Stimulated activated CD8-positive, alpha-beta memory T cell treated with anti-CD3 and anti-CD28 coated beads, Interleukin-4, amount 100 ng/mL, for 1 hour (primary cell): ENCODE measurements at places on chromosomes 5 and 9.

GRCh38 chr9:114423181-114423580, 35.4 kb upstream of the AKNA start:
- DNase-seq = no peak

- DNase-seq = no peak
These were observed 8.4 kb upstream of the HAND1 start for GRCh38 chr5:154486427-154486866.

DNA sequence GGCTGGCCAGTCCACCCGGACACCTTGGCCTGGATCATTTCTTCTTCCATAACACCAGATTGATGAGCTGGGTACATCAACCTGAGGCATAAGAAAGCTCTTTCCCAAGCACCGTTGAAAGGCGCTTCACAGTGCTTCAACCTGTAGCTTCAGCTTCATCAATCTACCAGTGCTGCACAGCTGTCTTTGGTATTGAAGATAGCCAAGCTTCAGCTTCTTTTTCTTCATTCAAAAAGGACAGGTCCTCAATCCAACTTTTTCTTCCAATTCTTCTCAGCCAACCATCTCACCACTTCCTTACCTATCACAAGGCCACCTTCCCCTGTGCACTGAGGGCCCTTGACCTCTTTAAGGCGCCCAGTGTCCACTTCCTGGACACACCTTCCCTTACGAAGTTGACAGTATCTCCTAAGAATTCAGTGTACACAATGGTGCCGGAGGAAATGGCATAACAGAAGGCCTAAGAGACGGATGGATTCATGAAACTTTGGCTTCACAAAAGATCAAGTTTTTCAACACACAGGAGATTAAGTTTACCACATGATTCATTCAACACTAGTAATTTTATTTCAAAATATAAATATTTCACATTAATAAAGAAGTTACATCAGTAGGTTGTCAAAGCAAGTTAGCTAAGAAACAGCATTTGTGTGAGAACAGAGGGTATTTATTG, 1.4 kb upstream of the CTNNAL1 start:
- DNase-seq = no peak

- DNase-seq = no peak
These were observed 2.9 kb upstream of the LCP2 start for GRCh38 chr5:170300361-170301013.

GRCh38 chr5:5421149-5421960, 1.1 kb upstream of the ICE1 start:
- no peak for DNase-seq

DNA sequence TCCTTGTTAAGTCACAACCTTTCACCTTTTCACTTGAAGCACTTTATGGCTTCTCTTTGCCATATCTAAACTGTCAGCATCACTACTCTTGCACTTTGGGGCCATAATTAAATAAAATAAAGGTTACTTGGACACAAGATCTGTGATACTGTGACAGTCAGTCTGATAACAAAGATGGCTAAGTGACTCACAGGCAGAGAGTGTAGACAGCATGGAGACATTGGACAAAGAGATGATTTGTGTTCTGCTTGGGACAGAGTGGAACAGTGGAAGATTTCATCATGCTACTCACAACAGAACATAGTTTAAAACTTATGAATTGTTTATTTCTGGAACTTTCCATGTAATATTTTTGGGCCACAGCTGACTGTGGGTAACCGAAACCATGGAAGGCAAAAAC, 81.7 kb upstream of the SMC5 start:
- DNase-seq = no peak

GRCh38 chr9:133608382-133608781, 807 bp downstream of the FAM163B start:
- no peak for DNase-seq

- no peak for DNase-seq
These were observed 136.7 kb downstream of the BOD1 start for GRCh38 chr5:173479711-173480110.

GRCh38 chr5:142221091-142221860, 103.5 kb downstream of the SPRY4 start:
- no peak for DNase-seq

GRCh38 chr5:32270178-32270577, 42.6 kb downstream of the MTMR12 start:
- DNase-seq = no peak

- no peak for DNase-seq
These were observed 42.2 kb downstream of the PTTG1 start for GRCh38 chr5:160463740-160464465.

GRCh38 chr5:145637396-145637795, 197.7 kb downstream of the PRELID2 start:
- no peak for DNase-seq

DNA sequence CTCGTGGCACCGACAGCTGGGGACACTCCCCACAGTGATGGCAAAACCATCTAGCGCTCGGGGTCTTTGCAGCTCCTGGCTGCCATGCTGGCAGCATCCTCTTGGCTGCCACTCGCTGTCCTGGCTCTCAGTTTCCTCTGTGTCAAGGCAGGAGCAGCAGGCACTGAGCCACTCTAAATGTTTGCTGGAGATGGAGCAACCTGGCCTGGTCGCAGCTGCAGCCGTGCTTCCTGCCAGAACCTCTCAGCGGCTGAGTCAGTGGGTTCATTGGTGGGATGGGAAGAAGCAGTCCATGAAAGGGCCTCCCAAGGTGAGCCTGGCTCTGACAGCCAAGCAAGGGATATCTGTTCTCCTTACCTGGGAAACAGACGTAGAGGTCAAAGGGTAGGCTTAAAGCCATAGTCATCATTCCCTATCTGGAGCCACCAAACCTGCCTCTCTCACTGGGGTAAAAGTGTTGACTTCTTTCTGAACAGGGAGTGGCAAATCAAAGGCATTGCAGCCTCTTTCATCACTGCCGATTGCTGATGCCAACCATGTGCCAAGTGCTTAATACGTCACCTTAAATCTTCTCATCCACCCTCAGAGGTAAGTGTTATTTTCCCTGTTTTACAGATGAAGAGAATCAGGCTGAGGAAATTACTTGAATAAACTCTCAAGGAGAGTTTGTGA, 304.8 kb upstream of the ZNF462 start:
- no peak for DNase-seq

- no peak for DNase-seq
These were observed 112.8 kb upstream of the ICE1 start for GRCh38 chr5:5309645-5310044.

DNA sequence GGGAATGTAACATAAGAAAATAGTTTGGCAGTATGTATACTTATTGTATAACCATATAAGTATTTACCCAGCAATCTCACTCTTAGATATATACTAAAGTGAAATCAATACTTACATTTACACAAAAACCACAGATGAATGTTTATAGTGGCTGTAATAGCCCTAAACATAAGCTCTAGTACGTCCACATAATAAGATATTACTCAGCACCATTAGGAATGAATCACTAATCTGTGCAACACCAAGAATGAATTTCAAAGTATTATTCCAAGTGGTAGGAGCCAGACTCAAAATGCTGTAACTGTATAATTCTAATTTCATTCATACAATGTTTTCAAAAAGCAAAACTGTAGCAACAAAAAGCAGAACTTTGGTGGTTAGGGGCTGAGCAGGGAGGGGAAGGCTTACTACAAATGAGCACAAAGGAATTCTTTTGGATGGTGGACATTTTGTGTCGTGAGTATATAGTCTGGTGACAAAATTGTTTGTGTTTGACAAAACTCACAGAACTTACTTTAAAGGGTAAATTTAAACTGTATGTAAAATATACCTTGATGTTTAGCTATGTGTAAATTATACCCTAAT, 11.9 kb upstream of the C5orf46 start:
- DNase-seq = no peak

DNA sequence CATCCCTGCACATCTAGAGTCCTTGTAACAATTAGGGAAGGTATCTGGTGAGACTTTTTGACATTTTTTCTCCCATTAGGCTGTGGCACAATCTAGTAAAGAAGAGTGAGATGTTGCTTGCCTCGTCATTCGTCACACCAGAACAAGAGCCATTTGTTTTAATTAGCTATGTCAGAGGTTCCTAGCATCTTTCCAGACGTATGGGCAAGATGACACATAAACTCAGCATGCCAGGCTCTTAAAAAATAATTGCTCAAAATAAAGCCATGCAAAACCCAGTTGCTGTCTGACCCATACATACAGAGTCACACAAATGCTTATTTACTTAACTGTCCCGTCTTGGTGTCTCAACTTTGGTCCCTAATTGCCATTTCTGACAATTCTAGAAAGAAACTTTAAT, 125.9 kb downstream of the TRPM3 start:
- no peak for DNase-seq

- no peak for DNase-seq
These were observed 509.7 kb upstream of the DMAC1 start for GRCh38 chr9:8309258-8309657.

GRCh38 chr5:180213256-180213600, 4.2 kb upstream of the RASGEF1C start:
- no peak for DNase-seq

- no peak for DNase-seq
These were observed 12.8 kb downstream of the MRPL36 start for GRCh38 chr5:1786621-1787471.

DNA sequence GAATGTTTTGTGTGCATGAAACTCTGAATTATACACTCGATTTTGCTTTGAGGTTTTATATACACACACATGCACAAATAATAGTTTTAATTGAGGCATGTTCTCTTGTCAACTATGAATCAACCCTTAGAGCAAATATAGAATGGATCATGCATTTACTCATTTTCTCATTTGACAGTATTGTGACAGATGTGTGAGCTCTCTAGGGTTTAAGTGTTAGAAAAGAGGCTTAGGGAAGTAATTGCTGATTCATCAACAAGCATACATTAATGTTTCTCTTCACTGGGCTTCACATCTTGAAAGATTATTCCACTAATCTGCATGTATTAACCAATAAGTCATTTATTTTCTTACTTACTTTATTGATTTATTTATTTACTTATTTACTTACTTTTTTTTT, 1356.8 kb upstream of the ACO1 start:
- DNase-seq = no peak

- DNase-seq = no peak
These were observed 18.0 kb downstream of the KLF4 start for GRCh38 chr9:107471552-107471951.

DNA sequence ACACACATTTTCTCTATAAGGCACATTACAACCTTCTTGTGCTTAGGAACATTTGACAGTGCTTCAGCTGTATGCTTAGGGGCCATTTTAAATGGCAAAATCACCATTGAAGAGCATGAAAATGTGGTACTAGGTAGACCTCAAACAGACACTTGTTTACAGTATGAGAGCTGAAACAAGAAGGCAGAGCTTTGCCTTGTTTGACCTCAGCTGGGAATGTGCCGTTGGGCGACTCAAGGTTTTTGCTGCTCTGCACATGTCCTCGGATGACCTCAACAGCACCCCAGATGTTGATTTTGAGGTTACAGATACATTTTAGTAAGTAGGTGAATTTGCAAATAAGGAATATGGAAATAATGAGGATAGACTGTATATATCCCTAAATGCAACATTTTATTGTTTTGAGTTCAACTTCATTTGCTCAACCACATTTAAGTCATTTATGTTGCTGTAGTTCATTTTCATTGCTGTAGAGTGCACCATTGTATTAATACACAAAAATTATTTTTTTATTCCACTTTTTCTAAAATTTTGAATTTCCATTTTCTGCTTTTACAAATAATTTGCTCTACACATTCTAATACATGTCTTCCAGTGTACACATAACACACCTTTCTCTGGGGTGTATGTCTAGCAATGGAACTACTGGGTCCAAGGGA, 206.8 kb downstream of the NR3C1 start:
- DNase-seq = no peak

- DNase-seq = no peak
These were observed 639.6 kb downstream of the CETN3 start for GRCh38 chr5:89769975-89770374.

DNA sequence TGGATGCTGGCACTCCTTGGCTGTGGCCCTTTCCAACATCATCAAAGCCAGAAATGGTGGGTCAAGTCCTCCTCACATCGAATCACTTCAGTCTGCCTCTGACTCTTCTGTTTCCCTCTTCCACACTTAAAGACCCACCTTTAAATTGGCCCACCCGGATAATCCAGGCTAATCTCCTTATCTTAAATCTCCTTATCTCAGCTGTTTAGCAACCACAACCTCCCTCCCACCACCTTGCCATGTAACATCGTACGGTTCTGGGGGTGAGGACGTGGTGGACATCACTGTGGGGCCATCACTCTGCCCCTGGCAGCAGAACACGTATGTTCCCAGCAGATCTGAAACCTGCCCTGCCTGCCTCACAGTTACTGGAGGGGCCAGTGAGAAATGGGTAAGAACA, 11.5 kb downstream of the IGFBPL1 start:
- no peak for DNase-seq

DNA sequence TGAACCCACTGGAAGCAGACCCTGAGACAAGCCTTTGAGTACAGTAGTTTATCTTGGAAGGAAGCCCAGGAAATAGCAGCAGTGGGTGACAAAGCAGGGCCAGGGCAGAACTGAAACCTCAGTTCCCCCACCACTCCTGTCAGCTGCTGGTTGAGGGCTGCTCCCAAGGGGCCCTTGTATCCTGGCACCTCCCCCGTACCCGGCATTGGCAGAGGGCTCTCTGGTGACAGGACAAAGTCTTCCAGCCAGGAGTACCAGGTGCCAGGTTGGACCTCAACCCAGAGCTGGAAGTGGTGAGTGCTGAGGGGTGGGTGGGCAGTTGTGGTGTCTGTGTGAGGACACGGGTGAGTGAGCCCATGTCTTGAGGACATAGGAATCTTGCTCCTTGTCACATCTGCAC, 123.3 kb downstream of the PHF2 start:
- no peak for DNase-seq

DNA sequence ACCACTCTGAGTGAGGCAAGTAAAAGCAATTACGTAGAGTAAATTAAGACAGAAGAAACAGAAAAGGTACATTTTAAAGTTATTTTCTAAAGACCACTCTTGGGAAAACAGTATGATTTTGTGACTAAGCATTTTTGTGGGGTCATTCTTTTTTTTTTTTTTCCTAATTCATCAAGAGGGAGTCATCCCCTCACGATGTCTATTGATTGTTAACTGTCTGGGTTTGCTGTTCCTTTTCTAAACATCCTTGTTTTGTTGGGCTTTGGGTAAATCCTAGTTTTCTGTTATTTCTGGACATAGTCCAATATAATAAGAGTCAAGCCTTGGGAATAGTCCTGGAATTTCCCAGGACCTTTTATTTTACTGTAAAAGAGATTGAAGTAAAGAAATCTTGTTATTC, 63.8 kb downstream of the ANKRD55 start:
- DNase-seq = no peak

DNA sequence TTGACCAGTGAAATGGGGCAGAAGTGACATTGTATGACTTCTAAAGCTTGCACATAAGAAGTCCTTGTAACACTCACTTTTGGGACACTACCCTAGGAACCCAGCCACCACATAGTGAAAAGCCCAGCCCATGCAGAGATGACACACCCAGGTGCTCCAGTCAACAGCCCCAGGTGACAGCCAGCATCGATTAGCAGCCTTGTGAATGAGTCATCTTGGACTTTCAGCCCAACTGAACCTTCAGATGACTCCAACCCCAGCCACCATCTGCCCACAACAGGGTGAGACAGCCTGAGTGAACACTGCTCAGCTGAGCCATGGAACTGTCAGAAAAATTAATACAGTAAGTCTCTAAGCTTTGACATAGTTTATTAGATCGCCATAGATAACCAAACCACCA, 458.6 kb downstream of the ZSWIM6 start:
- DNase-seq = no peak

- no peak for DNase-seq
These were observed 7.8 kb upstream of the TMEM268 start for GRCh38 chr9:114603248-114603647.

GRCh38 chr5:74542482-74542881, 98.0 kb downstream of the ENC1 start:
- no peak for DNase-seq
